Left lobe of liver (tissue), 2 donors: ENCODE measurements at places on chromosomes 7 and 10.

- DNase-seq: no peak
These were observed 55.4 kb downstream of the LYZL1 start for GRCh38 chr10:29344073-29344820.

DNA sequence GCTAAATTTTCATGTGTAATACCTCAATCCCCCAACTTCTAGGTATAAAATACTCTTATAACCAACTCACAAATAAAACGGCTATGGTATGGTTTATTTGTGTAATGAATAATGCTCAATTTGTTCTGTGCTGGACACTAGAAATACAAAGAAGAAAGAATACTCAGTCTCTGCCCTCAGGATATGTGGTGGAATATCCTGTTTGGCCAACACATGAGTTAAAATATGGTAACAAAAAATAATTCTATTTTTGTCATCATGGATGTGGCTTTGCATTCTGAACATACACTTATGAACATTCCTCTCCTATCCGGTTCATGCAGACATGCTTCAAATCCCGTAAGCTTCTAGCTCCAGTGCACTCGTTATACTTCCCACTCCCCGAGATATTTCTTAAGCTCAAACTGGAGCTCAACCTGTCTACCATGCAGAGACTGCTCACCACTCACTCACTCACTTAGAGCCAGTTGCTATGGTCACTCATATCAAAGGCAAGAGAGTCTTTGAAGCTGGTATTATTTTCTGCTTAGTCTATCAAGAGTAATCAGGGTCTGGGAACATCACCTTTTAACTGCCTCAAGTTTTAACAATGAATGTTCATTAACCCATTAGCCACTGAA lies 53.8 kb upstream of the SLC16A12 start:
- DNase-seq: no peak

DNA sequence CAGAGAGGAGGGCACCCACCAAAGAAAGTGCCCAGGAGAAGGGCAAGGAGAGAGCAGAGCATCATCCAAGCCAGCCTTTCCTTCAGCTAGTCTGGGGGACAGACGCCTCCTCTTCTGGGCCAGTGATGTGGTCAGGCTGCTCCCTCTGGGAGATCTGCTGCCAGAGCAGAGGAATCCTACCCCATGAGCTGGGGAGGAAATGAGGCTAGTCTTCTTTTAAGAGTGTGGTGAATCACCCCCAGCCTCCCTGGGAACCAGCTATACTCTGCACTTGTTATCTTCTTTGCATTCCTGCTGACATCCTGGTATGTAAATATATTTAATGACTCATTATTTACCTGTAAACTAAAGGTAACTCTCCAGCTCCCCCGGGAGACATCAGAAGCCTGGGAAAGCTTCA lies 41.6 kb upstream of the EPHB6 start:
- no peak for DNase-seq

DNA sequence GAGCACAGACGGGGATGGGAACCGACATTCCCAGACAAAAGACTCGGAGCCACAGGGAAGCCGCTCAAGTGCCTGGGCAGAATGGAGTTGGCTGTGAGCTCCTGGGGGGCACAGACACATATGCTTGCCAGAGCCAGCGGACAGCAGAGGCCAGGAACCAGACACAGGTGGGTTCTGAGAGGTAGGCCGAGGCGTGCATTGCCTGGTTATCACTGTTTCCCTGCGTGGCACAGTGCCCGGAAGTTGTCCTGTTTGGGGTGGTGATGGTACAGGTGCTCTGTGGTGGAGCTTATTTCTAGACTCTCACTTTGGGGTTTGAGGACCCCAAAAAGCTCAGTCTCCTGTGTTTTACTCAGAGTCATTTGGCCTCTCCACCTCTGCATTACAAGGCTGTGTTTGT lies 2.5 kb downstream of the PALD1 start:
- DNase-seq: no peak

GRCh38 chr10:57049096-57049495 lies 688.0 kb upstream of the ZWINT start:
- DNase-seq: no peak

DNA sequence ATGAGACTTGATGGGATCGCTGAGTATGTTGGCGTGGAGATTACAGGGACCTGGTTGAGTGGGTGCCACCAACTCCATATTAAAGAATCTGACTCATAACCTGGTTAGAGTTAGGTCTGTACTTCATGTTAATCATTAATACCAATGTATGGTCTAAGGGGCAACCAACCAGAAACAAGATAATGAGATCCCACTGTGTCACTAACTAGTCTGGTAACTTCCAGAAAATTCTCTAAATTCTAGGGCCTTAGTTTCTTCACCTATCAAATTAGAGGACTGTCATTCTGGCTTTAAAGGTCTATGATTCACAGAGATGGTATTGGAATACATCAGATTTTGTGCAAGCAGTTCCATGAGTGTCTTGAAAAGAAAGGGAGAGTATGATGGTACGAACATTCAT lies 102.2 kb downstream of the SNX10 start:
- DNase-seq: no peak

DNA sequence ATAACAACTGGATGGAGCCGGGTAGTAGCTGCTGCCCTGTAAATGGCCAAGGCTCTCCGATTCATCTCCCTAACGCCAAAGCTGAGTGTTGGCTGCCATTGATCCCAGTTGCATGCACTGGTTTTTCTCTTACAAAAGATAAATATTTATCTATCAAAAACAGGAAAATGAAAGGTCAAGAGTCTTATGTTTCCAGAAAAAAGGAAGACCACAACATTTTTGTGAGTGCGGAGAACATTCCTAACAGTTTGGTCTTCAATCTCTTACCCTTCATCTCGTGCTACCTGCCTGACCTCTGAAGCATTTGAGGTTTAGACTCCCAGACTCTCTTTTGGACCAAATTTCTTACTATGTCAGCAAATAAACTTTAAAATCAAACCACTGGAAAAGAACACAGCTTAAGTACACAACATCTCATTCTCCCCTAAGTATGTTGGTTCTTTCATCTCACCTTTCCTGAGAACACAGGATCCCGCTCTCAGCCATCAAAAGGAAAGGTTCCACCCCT lies 61.6 kb downstream of the SORBS1 start:
- no peak for DNase-seq

DNA sequence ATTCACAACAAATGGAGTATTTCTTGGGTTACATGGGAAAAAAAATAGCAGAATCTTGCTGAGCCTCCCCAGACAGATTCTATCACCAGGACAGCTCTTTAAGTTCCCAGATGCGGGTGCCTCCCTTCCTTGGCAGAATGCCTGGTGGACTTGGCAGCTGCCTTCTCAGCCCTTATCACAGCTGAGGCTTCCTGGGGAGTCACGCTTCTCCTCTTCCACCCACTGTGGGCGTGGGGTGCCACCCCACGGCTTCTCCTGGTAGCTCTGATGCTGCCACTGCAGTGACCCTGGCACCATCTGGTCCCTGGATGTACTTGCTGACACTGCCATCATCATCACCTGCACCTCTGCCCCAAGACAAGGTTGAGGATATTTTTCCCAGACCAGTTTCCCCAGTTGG lies 16.2 kb upstream of the NME8 start:
- peak; percentile 46 for DNase-seq

- DNase-seq: no peak
These were observed 175.6 kb downstream of the DNAH11 start for GRCh38 chr7:21718391-21718790.

DNA sequence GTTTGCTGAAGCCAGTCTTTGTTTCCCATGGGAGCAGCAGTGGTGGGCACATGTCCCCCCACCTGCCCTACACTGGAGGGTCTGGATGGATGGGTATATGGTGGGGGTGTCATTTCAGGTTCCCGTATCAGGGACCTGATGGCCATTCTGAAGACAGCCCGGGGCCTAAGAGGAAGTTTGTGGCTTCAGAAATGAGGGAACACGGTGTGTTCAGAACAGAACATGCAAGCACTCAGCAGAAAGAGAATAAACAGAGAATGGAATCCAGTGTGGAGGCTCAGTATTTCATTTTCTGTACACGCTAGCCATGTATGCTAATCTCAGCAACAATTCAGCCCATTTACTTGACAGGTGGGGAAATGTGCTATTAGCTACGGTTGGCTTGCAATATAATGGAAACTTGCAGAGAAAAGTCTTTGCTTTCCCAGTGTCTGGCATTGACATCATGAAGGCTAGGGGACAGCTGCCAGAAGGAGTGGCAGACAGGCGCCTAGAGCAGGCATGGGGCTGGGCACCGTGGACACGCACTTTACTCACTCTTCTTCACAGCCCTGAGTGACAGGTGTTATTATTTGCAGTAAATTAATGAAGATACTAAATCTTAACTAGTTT lies 98.6 kb downstream of the ELMO1 start:
- DNase-seq: no peak

DNA sequence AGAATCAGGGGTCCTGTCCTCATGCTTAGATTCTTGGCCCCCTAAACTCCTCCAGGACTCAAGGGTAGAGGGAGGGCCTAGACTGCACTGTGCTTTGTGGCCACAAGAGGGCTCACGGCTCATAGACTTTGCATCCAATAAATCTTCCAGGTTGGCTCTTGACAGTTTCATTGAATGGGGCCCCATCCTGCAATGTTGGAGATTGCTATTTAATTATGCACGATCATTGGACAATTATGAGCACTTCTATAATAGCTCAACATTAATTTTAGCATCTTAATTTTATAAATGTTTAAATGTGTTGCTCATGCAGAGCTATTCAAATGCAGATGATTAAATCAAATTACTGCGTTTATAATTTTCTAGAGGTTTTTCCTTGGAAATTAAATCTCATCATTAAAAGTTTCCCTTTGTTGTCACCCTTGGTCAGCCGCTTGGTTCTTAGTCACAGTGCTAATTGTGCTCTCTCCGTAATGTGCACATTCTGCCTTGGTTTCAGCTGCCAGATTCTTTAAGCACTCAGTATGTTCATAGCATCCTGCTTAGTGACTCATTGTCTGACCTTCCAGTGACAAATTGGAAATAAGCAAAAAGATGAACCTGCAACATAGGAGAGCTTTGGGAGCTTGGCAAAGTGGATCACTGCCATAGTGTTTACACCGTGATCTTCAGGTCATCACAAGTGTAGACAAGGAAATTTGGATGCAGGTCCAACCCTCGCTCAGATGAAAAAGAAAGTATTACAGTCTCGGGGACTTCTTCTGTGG lies 33.4 kb upstream of the PLPP4 start:
- DNase-seq: no peak

DNA sequence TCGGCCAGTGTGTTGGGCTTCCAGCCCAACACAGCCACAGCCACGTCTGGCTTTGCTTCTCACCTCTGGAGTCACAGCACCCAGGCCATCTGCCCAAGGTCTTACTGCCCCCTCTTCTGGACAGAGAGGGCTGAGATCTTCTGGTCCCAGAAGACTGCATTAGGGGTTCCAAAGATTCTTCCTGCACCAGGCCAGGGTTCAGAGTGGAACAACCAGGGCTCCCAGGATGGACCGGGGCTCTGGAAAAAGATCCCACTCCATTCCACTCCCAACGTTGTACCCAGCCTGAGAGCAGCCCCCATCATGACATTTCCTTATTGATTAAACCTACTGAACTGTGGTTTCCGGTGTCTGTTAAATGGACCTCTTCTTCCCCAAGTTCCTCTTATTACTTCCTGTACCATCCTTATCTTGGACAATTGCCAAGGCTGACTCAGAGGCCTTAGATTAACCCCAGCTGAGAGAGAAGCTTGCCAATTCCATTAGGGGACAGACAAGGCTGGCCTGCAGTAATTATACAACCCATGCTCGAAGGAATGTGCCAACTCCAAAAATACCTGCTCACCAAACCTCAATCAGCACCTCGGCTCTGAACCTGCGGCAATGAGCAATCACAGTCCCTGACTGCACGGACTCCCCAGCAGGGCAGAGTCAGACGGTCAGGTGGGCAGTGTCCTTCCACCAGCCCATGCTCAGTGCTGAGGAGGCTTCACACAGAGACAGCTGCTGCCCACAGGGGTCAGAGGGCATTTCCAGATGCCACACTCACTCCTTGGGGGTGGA lies 47.9 kb upstream of the NPFFR1 start:
- DNase-seq: no peak

DNA sequence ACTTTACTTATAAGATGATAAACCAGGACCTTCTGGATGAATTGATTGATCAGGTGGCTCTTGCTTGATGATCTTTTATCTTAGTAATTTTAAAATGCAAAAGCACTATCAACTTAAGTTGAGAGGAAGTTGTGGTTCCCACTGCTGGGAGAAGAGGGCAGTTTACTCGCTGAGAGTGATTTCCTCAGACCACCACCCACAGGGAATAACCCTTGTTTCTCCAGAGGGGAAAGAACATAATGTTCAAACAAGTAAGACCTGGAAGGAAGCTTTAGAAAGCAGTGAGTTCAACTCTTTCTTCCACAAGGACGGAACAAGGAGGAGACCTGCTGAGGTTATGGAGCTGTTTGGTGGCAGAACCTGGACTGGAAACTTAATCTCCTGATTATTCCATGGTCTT lies 138.7 kb downstream of the FAM204A start:
- DNase-seq: no peak

DNA sequence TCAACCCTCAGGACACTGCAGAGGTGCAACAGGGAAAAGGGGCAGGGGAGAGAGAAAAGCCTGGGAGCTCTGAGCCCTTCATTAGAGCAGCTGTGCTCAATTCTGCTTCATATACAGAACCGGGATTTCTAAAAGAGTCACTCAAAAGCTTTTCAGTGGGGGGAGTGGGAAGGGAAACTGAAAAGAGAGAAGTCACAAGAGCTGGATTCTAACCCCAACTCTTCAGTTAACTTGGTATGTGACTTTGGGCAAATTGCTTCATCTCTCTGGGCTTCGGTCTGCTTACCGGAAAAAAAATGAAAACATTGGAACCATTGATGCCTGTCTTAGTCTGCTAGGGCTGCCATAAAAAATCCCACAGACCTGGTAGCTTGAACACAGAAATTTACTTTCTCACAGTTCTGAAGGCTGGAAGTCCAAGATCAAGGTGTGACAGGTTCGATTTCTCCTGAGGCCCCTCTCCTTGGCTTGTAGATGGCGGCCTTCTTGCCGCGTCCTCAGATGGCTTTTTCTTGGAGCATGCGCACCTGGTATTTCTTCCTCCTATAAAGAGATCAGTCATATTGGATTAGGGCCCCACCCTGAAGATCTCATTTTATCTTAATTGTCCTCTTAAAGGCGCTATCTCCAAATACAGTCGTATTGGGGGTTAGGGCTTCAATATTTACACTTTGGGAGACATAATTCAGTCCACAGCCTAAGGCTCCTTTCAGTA lies 118.3 kb upstream of the KMT2E start:
- no peak for DNase-seq

- no peak for DNase-seq
These were observed 70.6 kb downstream of the FOXL3 start for GRCh38 chr7:360454-361100.

- DNase-seq: no peak
These were observed 26.2 kb upstream of the FOXK1 start for GRCh38 chr7:4655896-4656295.

DNA sequence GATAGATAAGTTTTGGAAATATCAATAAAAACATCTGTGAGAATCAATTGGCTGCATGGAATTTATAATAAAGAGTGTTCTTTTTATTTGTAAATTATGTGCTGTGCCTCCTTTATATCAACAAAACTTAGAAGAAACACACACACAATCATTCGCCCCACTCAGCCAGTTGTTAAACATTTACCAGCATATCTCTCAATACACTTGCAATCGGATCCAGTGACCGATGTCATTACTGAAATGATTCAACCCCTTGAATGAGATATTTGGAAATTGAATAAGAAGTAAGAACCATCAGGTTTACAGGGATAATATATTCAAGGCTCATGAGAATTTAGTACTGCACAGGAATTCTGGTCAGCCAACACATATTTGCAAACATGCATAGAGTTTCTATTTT lies 35.6 kb downstream of the TAF3 start:
- no peak for DNase-seq

- no peak for DNase-seq
These were observed 717.4 kb downstream of the PARD3 start for GRCh38 chr10:34097682-34098081.
